Brain microvascular endothelial cell (primary cell): ENCODE measurements at places on chromosomes 2 and 18.

- no peak for DNase-seq
Observed at GRCh38 chr2:159091976-159092375, 123.5 kb downstream of the TANC1 start.

GRCh38 chr2:15931319-15931890 is 8.9 kb upstream of the MYCN start:
- no peak for DNase-seq

DNA sequence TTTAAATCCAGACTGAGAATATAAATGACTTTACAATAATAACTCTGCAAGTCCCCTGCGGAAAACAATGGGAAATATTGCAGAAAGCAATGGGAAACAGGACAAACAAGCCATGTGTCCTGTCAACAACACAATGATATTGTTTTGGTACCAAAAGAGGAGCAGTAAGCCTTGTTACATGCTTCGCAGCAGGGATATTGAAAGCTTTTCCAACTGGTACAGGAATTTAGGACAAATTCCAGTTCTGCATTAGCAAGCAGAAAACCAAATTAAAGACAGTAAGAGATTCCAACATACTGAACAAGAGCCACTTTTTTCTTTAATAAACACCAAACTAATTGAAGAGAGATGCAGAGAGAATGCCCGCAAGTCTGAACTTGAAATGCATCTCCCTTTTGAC is 30.0 kb downstream of the FRZB start:
- no peak for DNase-seq

DNA sequence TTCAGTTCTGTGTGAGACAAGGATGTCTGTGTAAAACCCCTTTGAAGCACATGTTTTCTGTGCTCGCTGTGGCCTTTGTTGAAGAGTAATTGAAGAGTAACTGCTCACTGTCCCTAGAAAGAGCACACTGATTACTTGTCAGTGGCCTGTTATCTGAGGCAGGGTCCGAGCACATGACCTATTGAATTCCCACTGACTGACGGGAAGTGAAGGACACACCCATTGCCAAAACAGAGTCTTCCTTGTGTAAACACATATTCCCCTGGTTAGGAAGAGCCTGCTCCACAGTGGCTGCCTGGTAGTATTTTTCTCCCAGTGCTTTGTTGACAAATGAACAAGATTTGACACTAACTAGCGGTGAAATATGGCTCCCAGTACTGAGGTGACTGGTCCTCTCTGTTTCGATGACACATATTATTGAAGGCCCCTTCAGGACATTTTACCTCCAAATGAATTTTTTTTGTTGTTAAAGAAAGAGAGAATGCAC is 148.5 kb upstream of the GYPC start:
- no peak for DNase-seq

DNA sequence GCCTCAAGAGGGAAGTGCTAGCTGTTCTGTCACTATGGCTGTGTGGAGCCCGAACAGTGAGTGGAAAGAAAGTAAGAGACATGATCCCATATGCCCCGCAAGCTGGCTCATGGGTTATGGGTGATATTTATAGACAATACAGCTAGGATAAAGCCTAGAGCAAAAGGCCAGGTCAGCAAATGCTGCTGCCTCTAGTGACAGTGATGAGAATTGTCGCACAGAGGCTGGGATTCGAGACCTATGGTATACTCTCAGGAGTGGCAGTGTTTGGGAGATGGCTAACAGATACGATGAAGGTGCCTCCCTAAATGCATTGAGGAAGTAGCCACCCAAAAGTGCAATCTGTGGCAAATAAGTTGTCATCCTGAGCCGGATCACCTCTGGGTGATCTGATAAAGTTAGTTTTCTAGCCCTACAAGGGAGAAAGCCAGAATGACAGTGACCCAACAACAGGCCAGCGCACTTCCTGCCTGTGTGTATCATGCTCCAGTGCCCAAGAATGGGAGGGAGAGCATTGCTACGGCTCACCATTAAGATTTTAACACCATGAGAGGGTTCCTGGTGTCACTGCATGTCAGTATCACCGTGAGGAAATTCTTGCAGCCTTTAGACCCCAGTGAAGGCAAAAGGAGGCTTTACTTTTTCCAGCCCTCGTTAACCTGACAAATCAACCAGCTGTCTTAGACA is 92.2 kb upstream of the TGFA start:
- DNase-seq = peak; percentile 5

DNA sequence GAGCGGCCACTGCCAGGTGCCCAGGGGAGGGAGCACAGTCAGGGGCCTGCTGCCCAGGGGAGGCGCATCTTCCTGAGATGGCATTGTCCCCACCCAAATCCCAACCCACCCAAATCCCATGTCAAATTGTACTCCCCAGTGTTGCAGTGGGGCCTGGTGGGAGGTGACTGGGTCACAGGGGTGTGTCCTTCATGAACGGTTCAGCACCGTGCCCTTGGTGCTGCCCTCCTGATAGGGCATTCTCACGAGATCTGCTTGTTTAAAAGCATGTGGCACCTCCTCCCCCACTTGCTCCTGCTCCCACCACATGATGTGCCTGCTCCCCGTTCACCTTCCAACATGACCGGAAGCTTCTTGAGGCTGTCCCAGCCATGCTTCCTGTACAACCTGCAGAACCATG is 27.6 kb downstream of the ANKMY1 start:
- DNase-seq = no peak

DNA sequence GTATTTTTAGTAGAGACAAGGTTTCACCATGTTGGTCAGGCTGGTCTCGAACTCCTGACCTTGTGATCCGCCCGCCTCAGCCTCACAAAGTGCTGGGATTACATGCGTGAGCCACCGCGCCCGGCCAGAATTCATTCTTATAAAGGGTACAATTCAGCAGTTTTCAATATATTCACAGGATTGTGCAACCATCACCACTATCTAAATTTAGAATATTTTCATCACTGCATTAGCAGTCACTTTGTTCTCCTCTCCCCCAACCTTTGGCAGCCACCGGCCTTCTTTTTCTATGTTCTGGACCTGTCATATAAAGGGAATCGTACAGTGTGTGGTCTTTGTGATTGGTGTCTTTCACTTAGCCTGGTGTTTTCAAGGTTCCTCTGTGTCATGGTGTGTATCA is 40.7 kb downstream of the TCF7L1 start:
- DNase-seq = no peak

DNA sequence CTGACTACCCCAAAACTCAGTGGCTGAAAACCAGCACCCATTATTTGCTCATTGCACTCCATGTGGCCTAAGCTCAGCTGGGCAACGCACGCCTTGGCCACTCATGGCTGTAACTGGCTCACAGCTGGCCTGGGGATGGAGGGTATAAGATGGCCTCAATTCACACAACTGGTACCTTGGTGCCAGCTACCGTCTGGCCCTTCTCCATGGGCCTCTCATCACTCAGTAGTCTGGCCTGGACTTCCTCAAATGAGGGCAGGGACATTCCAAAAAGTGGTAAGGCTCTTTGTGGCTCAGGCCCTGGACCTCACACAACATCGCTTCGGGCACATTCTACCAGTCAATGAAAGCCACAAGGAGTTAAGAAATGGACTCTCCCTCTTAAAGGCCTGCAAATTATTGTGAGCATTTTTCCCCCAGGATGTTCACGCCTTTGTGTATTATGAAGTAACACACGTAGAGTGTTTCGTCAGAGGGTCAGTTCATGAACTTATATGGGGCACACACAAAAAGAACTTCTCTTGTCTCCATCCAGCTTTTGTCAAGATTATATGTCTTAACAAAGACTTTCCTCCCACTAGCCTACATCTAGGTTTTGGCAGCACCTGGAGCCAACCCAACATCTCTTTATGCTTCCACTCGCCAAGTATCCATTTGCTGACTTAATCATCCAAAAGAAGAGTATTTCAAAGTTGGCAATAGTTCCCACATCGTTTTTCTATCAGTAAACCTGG is 145.2 kb downstream of the CCBE1 start:
- no peak for DNase-seq

GRCh38 chr18:34729264-34729663 is 19.2 kb downstream of the DTNA start:
- peak; percentile 31 for DNase-seq

GRCh38 chr2:53452400-53452799 is 315.2 kb upstream of the CHAC2 start:
- no peak for DNase-seq

DNA sequence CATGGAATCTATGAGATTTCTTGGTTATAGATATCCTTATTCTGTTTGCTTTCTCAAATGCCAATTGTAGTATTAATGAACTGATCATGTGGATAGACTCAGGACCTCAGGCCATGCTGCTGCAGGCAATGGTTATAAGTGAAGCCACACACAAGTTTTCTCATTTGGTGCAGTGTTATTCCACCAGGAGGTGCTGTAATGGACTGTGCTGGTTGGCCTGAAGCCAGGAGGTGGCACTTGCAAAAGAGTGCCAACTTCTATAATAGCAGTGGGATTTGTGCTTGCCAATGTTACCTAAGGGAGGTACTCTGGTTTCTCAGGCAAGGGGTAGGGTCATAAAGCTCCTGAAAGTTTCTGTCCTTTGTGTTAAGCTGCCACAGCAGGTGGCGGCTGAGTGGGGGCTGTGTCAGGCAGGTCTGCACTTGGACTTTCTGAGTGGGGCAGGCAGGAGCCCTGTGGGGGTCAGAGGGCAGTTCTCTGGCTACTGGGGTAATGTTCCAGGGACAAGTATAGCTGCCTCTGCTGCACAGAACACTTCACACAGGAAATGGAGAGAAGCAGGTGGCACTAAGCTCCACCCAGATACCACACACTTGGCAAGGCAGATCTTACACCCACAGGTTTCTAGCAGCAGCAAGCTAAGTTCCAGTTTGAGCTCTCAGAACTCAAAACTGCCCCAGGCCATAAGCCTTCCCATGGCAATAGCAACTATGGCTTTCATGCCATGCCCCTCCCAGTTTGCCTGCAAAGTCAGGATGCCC is 352.6 kb upstream of the CWC22 start:
- DNase-seq = no peak

GRCh38 chr2:8289111-8289510 is 392.7 kb upstream of the ID2 start:
- no peak for DNase-seq

DNA sequence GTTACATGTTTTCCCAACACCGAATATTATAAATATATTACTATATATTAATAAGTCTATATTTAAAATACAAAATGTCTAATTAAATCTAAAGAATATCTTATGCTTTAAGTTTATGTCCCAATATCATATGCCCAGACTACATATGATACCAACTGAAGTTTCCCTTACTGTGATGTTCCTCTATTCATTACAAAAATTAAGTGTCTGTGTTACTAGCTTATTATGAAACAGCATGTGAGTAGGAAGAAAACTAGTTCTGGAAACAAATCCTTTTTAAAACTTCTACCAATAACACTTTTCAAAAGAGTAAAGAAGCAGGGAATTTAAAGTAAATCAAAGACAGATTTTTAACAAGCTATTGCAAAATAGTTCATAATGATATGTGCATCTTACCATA is 17.8 kb downstream of the HNRNPLL start:
- DNase-seq = no peak

- peak; percentile 61 for DNase-seq
Observed at GRCh38 chr18:68060871-68061270, 544.4 kb upstream of the DSEL start.
